Activated CD4-positive, alpha-beta T cell treated with anti-CD3 and anti-CD28 coated beads, Interleukin-2, amount 50 U/mL, for 24 hours (primary cell): ENCODE measurements at places on chromosomes 16 and 17.

DNA sequence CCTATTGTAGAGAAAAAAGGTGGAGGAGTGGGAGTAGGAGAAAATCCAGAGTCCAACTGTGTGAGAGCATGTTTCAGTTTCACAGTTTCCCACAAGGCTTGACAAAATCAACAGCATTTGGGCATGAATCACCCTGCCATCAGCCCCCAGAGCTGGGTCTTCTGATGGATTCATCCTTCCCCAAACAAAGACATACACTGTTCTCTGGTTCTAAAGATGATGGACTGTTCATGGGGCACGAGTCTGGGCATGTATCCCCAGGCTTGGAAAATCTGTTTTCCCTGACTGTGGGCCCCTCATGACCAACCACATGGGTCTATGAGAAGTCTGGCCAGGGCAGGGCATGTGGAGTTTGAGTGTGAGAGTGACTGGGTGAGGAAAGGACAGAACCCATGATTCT, 210.4 kb upstream of the IRX5 start:
- no peak for DNase-seq

- DNase-seq: no peak
These were observed 19.7 kb downstream of the CDC42EP4 start for GRCh38 chr17:73292031-73292531.

GRCh38 chr16:84557504-84557903, 53.0 kb upstream of the MEAK7 start:
- no peak for DNase-seq

DNA sequence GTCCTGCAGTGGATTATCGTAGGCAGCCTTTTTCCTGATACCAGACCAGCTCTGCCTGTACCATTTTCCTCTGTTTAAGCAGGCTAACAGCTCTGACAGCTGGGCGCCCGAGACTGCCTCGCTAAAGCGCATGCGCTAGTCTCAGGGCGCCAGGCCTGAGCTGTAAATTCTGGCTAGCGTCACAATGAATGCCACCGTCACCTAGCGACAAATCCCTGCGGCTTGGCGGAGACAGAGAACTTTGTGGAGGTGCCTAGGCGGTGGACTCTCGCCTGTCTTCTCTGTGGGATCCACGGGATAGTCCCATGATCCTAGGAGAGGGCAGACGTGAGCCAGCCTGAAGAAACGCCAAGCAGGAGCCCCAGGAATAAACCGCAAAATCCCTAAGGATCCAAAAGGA, 573.9 kb downstream of the KCNJ18 start:
- no peak for DNase-seq

GRCh38 chr16:1743376-1744337, 27.7 kb downstream of the NME3 start:
- no peak for DNase-seq

DNA sequence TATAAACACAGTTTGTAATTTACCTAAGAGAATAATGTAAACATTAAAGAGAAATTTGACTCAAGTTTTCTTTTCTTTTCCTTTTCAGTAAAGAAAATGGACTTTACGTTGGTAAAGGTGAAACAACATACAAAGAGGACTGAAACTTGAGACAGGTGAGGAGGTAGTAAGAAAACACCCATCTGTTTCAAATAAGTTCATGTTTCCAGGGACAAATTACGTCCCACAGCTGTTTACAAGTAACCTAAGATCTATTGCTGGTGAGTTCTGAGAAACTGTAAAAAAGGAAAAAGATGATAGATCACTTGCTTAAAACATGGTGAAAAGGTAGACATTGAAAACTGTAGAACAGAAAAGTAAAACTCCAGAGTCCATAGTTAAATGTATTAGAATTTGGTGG, 4.8 kb upstream of the ABCA5 start:
- DNase-seq: no peak

GRCh38 chr17:69480245-69480644, 65.7 kb downstream of the MAP2K6 start:
- DNase-seq: no peak

GRCh38 chr17:40312893-40313667, 4.1 kb downstream of the RARA start:
- DNase-seq: no peak

- no peak for DNase-seq
These were observed 29.1 kb upstream of the RASD1 start for GRCh38 chr17:17525311-17525710.

GRCh38 chr16:88810912-88811768, 588 bp downstream of the APRT start:
- peak; percentile 59 for DNase-seq

DNA sequence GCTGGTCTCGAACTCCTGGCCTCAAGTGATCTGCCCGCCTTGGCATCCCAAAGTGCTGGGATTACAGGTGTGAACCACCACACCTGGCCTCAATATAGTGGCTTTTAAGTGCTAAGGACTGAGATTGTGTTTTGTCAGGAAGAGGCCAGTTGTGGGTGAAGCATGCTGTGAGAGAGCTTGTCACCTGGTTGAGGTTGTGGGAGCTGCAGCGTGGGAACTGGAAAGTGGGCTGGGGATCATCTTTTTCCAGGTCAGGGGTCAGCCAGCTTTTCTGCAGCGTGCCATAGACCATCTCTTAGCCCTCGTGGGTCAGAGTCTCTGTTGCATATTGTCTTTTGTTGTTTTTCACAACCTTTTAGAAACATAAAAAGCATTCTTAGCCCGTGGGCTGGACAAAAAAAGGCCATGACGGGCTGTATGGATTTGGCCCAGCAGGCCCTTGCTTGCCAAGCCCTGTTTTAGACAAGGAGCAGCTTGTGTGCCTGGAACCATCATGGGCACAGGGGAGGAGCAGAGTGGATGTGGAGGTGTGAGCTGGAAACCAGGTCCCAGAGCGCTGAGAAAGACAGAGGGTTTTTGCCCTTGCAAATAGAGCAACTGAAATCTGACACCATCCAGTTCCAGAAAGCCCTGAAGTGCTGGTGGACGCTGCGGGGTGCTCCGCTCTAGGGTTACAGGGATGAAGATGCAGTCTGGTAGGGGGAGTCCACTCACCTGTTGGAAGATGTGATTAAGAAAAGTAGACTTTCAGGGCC, 5.5 kb downstream of the BIRC5 start:
- DNase-seq: no peak

DNA sequence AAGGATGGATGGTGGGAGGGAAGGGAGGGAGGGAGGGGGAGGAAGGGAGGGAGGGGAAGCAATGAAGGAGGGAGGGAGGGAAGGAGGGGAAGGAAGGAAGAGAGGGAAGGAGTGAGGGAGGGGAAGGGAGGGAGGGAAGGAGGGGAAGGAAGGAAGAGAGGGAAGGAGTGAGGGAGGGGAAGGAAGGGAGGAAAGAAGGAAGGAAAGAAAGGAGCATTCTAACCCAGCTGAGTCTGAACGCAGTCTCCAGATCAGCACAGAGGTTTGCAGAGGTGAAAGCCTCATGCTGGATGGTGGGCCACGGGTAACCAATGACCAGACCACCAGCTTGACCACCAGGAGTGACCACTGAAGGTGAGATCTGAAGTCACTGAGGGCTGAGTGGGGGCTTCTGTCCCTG, 18.6 kb downstream of the CCL17 start:
- DNase-seq: no peak

- DNase-seq: no peak
These were observed 3.9 kb upstream of the RAB40B start for GRCh38 chr17:82702231-82702927.

GRCh38 chr16:88458039-88458772, 5.1 kb downstream of the ZFPM1 start:
- no peak for DNase-seq

- DNase-seq: no peak
These were observed 576.7 kb downstream of the WWOX start for GRCh38 chr16:78675951-78676792.

DNA sequence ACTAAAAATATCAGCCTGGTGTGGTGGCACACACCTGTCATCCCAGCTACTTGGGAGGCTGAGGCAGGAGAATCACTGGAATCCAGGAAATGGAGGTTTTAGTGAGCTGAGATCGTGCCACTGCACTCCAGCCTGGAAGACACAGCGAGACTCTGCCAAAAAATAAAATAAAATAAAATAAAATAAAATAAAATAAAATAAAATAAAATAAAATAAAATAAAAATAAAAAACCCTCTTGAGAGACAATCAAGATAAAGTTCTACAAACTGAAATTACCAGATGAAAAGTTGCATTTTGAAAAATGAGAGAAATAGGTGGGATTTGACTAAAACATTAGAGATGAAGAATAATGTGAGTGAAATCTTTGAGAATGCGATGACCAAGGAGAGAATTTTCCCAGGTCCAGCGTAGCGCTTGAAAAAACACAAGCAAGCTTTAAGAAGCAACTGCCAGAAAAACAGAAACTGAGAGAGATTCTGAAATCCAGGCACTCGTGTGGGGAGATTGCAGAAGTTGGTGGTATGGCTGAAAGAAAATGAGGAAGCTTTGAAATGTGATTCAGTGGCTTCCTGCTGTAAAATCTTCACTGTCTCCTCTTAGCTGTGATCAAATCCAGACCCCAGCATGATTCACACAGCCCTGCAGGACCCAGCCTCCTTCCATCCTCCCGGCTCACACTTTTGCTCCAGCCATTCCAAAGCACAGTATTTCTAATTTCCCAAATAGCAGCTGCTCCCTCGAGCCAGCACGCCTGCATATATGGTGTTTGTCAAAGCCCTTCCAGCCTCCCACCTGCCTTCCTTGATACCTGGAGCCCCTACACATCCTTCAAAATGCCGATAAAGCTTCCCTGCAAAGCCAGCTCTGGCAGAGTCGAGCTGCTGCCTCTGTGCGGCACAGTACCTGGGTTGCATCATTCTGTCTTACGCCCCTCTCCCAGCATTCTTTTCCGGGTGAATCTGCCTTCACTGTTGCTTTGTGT, 8.2 kb upstream of the CD300E start:
- no peak for DNase-seq

GRCh38 chr17:27473748-27474609, 17.7 kb downstream of the KSR1 start:
- DNase-seq: peak; percentile 79

DNA sequence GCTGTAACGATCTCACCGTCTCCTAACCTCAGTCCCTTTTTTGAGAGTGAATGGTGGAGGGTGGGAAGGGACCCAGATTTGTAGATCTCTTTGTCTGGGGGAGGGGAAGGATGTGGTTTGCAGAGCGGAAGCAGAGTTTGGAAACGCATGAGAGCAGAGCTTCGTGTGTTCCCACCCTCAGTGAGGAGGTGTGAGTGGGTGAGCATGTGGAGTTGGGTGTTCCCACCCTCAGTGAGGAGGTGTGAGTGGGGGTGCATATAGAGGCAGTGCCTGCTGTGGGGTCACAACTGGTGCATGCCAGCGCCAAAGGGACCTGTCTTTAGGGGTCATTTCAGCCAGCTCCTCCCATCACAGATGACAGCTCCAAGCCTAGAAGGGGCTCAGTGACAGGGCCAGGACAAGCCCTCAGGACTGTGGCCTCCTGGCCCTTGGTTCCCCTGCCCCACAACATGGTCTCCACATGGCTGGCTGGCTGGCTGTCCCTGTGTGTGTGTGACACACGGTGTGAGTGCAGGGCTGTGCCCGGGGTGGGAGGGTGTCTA, 1.8 kb upstream of the CISD3 start:
- peak; percentile 52 for DNase-seq

GRCh38 chr16:68596266-68596665, 48.8 kb upstream of the CDH3 start:
- DNase-seq: no peak

DNA sequence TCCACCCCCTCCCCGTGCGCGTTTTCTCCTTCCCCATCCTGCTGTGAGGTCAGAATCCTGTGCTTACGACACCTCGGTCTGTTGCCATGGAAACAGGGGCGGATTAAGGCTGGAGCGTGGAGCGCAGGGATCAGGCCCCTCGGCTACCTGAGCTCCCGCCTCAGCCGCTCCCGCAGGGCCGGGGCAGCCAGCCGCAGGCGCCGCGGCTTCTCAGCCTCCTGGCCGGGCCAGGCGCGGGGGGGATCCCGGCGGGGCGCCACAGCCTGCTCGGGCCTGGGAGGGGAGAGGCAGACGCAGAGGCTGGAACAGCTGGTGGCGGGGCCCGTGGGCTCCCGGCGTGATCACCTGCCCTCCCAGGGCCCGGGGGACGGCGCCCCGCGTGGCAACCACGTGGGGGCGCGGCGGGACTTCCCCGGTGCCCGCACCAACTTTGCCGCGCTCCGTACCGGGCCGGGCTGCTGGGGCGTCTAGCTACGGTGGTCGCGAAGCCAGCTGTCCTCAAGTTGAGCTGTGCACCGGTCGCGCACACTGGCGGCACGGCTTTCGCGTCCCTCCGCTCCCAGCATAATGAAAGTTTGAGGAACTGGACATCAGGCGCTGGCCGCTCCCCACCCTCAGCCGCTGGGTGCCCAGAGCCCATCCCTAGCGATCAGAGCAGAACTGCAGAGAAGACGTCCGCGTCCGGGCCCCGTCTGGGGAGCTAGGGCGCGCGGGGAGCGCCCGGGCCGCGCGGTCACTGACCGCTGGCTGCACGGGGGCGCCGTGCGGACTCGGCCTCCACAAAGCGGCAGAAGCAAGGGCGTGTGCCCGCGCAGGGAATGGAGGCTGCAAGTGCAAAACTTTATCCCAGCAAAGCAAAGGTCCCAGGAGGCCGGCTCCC, 1.2 kb downstream of the RTN4RL1 start:
- DNase-seq: no peak

- no peak for DNase-seq
These were observed 58.3 kb downstream of the ABCC1 start for GRCh38 chr16:16007743-16008111.

- DNase-seq: no peak
These were observed 67.2 kb downstream of the MAF start for GRCh38 chr16:79533292-79533691.

GRCh38 chr17:38746849-38747462, 1.2 kb downstream of the PCGF2 start:
- no peak for DNase-seq

DNA sequence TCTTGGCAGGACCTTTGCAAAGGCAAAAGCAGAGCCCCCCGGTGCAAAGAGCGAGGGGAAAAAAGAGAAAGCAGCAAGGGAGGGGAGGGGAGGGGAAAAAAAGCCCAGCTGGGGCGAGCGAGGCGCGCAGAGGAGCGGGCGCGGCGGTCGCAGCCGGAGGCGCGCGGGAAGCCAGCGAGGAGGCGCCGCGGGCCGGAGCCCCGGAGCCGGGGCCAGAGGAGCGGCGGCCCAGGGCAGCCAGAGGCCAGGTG, 129 bp downstream of the IRX5 start:
- no peak for DNase-seq

DNA sequence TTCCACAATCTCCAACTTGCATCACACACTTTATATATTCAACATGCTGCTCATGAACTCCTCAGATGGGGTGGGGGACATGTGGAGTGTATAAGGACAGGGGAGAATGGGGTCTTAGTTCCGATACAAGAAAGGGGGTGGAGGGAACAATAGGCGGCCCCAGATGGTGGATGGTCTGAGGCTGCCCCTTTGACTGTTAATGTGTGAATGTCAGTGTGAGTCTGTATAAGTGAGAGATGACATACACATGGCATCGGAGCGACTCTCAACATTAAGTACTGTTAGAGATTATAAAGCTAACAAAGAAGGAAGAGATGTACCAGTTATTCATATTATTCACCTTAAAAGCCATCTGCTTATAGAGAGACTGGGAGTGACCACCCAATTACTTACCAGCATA, 193.1 kb downstream of the AXIN2 start:
- DNase-seq: no peak

GRCh38 chr17:74759941-74760340, 11.5 kb downstream of the NHERF1 start:
- DNase-seq: no peak
